ENCODE measurements at places on chromosomes 3 and 15.

- DNase-seq = no peak
Observed at GRCh38 chr3:127173516-127174166, 19.3 kb upstream of the PRR23E start.

- no peak for DNase-seq
Observed at GRCh38 chr3:56724676-56725075, 41.6 kb upstream of the TASOR start.

GRCh38 chr3:60309539-60310268 is 941.5 kb downstream of the FHIT start:
- DNase-seq = no peak

DNA sequence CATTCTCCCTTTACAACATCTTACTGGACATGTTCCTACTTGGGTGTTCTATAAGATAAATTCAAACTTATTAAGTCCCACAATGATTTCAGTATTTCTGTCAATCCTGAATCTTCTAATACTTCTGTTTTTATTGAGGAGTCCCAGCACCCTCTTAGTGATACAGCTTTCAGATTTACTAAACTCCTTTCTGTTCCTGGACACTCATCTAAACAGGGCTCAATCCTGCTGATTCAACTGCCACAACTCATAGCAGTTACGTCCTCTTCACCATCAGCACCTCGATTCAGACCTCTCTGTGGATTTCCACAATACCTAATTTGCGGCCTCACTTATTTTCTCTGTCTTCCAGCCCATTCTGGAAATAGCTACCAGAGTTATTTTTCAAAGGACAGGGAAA is 101.6 kb downstream of the KCNMB2 start:
- DNase-seq = no peak

DNA sequence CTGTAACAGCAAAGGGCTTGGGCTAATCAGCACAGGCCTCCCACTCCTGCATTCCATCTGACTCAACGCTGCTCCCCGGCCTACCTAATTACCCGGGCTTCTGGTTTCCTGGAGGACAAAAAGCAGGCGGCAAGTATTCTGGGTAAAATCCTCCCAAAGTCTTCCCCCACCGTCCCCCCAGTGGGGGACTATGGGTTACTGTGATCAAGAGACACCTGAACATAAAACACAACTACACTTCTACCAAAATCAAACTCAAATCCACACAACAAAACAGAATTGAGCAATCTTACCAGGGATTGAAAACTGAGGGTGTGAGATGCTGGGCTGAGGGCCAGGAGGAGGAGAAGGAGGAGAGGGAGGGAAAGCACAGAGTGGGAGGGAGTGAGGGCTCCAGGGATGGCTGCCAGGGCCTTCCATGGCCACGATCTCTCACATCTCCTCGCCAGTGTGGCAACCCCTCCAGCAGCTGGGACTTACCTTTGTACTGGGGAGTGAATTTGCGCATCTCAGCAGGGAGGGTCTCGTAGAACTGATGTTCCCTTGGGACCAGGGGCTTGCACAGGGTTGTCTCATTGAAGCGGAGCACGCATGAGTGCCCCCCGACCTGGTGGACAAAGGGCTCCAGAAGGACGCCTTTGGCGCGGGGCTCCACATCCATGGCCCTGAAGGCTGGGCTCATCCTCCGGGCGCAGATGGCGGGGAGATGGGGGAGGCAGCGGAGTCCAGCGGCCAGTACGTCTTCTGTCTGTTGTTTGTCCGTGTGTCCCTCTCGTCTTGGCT is 9.1 kb upstream of the NCKIPSD start:
- DNase-seq = peak; percentile 95
